Forelimb muscle (tissue), 1 donor: ENCODE measurements at places on chromosomes 6 and 20. TPM values are rescaled to one million over a fixed set of nuclear protein-coding genes. Genes with fewer than 3 reads are reported as not detected.

- DNase-seq, result no peak
Measured at GRCh38 chr6:137914530-137915193, 47.6 kb downstream of the TNFAIP3 start.

- no peak for DNase-seq
Measured at GRCh38 chr6:111754423-111754822, 118.8 kb downstream of the FYN start.

GRCh38 chr20:61521687-61522420 is 269.8 kb downstream of the CDH4 start:
- DNase-seq, result no peak

DNA sequence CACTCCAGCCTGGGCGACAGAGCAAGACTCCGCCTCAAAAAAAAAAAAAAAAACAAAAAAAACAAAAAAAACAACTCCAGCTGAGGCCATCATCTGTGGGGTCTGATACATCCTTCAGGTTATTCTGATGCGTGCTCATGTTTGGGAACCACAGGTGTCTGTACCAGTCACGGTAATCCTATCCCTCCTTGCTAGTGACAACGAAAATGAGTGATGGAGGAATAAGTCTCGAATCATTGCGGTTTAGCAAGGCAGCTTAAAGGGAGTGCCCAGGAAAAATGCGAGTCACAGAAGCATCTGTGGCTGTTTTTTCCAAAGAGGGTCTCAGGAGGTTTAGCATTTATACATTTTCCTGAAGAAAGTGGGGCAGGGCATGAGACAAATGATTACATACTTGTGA is 48.8 kb downstream of the MCUR1 start:
- DNase-seq, result no peak

LINC00237 gene
- not detected for polyA plus RNA-seq

ID1 gene
- 16.6 TPM for polyA plus RNA-seq

DNA sequence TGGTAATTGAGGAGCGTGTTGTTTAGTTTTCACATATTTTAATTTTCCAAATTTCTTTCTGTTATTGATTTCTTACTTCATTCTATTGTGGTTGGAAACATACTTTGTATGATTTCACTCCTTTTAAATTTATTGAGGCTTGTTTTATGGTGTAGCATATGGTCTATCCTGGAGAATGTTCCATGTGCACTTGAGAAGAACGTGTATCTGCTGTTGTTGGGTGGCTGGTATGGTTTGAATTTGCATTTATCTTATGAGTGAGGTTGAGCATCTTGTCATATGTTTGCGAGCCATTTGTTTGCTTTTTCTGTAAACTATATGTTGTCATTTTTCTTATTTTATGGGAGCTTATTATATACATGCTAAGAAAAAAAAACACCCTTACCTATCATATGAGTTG is 26.5 kb downstream of the SRC start:
- no peak for DNase-seq
